Activated T-helper 1 cell treated with anti-CD3 and anti-CD28 coated beads, Interleukin-12 subunit alpha, Interleukin-12 subunit beta, Interleukin-2, Interleukin-4 antibody, amounts not matched to agents 30 ng/mL and 10 ng/mL and 1 ng/mL, durations not matched to agents 14 hours and 24 hours and 36 hours (primary cell): ENCODE measurements at places on chromosomes 12 and 14. TPM values are rescaled to one million over a fixed set of nuclear protein-coding genes. Genes with fewer than 3 reads are reported as not detected.

GRCh38 chr12:13383379-13383778 is 186.9 kb downstream of the EMP1 start:
- H3K27ac ChIP-seq, result no peak overlapping the region
- H3K36me3 ChIP-seq, result no peaks in the 10 kb centered on the region
- no peak overlapping the region for H3K4me3 ChIP-seq
- DNase-seq, result no peak
- H3K4me1 ChIP-seq, result no peaks in the 10 kb centered on the region
- H3K27me3 ChIP-seq, result peaks cover 2% of the 10 kb centered on the region

Gene KRT78
- total RNA-seq, result not detected in 2 replicates

DNA sequence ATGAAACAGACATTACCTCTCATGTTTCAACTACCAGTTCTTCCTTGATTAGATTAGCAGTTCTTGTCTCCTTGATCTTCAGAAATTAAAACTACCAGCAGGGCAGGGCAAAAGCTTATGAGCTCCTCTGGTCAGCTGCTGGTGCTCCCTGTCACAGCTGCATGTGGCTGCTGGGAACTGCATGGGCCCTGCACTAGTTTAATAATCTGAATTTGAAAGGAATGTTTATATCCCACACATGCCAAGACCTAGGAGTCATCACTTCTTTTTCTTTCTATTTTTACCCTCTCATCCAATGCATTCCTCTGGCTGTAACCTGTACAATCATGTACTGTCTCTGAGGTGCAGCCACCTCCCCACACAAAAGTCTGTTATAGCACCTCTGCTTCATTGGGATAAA is 73.9 kb downstream of the ARMH4 start:
- H3K27ac ChIP-seq, result no peak overlapping the region
- H3K4me1 ChIP-seq, result peaks cover 9% of the 10 kb centered on the region
- no peaks in the 10 kb centered on the region for H3K36me3 ChIP-seq
- peaks cover 4% of the 10 kb centered on the region for H3K27me3 ChIP-seq

DNA sequence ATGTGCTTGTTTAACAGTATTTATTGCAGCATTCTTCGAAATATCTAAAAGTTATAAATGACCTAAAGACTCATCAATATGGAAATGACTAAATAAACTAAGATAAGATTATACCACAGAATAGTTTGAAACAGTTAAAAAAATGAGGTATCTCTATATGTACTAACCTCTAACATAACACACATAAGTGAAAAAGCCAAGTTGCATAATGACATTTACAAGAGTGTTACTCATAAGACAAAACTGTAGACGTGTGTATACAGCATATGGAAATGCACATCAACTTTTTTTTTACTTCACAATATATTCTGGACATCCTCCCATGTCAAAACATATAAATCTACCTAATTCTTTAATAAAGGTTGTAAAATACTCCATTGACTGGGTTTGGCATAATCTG is 22.8 kb downstream of the CPM start:
- peaks cover 5% of the 10 kb centered on the region for H3K36me3 ChIP-seq
- no peak for DNase-seq
- no peak overlapping the region for H3K27ac ChIP-seq
- no peaks in the 10 kb centered on the region for H3K27me3 ChIP-seq

- peak overlapping the region; percentile 73 for H3K4me3 ChIP-seq
- no peaks in the 10 kb centered on the region for H3K27me3 ChIP-seq
- H3K36me3 ChIP-seq, result peaks cover 10% of the 10 kb centered on the region
- H3K4me1 ChIP-seq, result peaks cover 58% of the 10 kb centered on the region
- peak overlapping the region; percentile 57 for H3K27ac ChIP-seq
- no peak for DNase-seq
These were observed 1.5 kb upstream of the RPAP3 start for GRCh38 chr12:47707355-47707754.

DNA sequence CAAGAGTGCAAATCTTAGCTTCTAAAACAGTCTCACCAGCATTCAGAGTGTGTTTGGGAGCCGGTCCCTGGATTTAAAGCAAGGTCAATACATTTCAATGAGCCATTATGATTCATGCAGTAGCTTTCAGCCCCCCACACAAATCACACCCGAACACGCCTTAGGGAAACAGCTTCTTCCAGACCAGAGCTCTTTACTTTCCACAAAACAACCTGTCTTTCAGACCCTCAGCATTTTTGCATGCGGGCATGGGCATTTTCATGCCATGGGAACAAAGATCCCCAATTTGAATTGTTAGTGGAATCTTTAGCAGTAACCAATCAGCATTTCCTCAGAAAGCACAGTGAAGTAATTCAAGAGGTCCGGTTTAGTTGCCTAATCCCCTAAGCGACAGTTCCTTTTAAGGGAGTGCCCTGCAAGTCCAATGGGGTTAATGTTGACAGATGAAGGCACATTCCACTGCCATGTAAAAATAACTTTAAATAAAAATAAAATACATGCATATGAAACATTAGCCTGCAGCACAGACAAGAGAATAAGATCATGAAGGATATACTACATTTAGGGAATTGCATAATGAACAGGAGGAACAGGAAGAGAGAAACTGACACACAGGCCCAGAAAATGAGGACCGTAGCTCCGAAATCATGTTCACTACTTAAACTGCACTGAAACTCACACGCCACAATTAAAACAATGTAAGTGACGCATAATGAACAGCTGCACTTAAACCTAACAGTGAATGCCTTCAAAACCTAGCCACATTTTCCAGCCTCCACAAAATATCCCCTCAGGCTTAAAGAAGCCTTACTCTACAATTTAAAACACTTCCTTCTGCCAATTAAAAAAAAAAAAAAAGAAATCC is 4.0 kb downstream of the VPS37B start:
- H3K27me3 ChIP-seq, result peaks cover 5% of the 10 kb centered on the region
- H3K4me1 ChIP-seq, result peaks cover 84% of the 10 kb centered on the region
- H3K27ac ChIP-seq, result no peak overlapping the region
- no peak overlapping the region for H3K4me3 ChIP-seq

DNA sequence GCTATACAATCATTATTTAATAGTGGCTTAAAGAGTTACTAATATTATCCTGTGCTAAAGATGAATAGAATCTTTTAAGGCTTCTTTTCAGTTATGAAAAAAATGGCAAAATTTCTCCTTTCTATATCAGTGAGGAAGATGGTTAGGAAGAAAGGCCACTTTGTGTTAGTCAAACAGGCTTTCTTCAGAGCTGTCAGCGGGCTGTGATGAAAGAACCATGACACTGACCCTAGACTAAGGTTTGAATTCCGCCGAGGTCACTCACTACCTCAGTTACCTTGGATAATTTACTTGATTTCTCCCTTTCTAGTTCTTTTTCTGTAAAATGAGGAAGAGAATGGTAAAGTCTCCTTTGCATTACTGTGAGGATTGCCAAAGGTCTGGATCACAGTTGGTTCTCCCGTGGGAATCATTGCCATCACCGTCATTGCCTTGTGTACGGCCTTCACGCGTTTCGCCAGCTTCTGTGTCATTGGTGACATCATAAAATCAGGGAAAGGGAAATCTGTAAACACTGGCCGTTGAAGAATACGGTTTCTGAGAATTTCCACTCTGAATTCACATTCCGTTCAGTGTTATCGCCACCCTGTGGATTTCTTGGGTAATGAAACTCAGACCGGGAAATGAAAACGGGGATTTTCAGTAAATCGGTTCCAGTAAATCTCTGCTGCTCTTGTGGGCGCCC is 26.7 kb upstream of the YBX3 start:
- peaks cover 36% of the 10 kb centered on the region for H3K4me1 ChIP-seq
- H3K4me3 ChIP-seq, result peak overlapping the region; percentile 62
- peak; percentile 66 for DNase-seq
- peaks cover 2% of the 10 kb centered on the region for H3K36me3 ChIP-seq
- peaks cover 24% of the 10 kb centered on the region for H3K27me3 ChIP-seq

Gene PLEKHG7
- not detected in 2 replicates for total RNA-seq

- H3K27me3 ChIP-seq, result no peaks in the 10 kb centered on the region
- H3K4me1 ChIP-seq, result no peaks in the 10 kb centered on the region
- peaks cover 40% of the 10 kb centered on the region for H3K36me3 ChIP-seq
These were observed 123.0 kb downstream of the ARID2 start for GRCh38 chr12:45852508-45852907.

Gene INSM2
- total RNA-seq, result not detected in 2 replicates

Gene SLC38A4
- not detected in 2 replicates for total RNA-seq

DNA sequence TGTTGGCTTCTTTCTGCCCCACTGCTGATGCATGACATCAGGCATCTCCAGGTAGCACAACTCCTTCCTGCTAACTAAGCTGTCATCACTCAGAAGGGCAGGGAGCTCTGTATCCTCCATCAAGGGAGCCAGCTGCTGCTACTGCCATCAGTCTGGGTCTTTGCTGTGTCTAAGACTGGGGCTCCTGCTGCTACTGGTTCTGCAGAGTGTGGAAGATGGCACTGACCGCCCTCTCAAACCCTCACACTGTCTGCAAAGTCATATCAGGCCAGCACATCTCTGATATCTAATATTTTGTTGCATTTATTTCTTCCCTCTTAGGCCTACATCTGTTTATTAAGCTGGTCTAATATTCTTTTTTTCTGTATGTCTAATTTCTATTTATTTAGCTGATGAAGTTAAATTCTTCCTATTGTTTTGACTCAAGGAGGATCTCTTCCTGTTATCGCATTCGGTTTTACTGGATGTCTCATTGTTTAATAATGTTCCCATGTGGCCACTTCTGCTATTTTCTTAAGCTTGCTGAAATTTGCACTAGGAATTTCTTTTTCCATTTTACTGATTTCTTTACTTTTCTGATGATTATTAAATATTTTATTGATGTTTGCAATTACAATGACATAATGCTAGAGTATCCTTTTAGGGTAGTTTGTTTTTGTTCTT is 7.6 kb upstream of the E2F7 start:
- H3K36me3 ChIP-seq, result no peaks in the 10 kb centered on the region
- no peaks in the 10 kb centered on the region for H3K4me1 ChIP-seq
- no peak overlapping the region for H3K4me3 ChIP-seq
- no peak overlapping the region for H3K27ac ChIP-seq
- DNase-seq, result no peak
- H3K27me3 ChIP-seq, result peaks cover 9% of the 10 kb centered on the region

DNA sequence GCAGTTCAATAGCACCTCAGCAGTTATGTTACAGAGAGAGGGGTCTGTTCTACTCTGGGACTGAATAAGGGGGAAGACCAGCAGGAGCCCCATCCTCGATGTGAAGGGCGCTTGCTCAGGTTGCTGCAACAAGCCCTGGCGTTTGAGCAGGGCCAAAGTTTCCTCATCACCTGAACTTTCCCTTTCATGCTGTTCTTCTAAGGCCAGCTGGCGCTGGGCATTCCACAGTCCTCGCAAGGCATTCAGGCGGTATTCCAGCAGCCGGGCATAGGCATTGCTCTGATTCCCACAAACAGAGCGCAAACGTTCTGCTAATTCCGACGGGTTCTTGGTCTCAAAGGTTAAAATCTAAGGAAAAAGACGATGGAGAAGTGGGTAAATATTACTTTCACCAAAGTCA is 62.8 kb downstream of the HECTD4 start:
- H3K4me1 ChIP-seq, result no peaks in the 10 kb centered on the region
- DNase-seq, result no peak
- no peak overlapping the region for H3K4me3 ChIP-seq
- no peak overlapping the region for H3K27ac ChIP-seq
- H3K36me3 ChIP-seq, result peaks cover 11% of the 10 kb centered on the region

DNA sequence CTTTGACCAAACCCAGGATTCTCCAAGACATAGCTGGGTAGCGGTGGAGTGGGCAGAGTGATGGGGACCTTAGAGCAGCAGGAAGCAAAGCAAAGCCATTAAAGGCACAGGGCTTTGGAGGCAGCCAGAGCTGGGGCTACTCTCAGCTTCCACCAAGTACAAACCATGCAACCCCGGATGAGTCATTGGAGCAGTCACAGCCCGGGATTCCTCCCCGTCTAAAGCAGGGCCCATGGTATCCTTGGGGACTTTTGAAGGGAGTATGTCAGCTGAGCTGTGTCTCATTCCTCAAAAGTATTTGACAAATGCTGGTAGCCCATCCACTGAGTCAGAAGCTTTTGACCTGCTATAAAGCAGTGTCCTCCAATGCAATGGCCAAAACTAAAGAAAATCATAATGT is 9.7 kb upstream of the IFI27 start:
- H3K27me3 ChIP-seq, result no peaks in the 10 kb centered on the region
- H3K27ac ChIP-seq, result no peak overlapping the region
- H3K36me3 ChIP-seq, result peaks cover 2% of the 10 kb centered on the region
- no peak overlapping the region for H3K4me3 ChIP-seq
- no peak for DNase-seq

Gene CD4
- 311 TPM in 2 replicates for total RNA-seq

Gene LRRC10
- total RNA-seq, result not detected in 2 replicates

DNA sequence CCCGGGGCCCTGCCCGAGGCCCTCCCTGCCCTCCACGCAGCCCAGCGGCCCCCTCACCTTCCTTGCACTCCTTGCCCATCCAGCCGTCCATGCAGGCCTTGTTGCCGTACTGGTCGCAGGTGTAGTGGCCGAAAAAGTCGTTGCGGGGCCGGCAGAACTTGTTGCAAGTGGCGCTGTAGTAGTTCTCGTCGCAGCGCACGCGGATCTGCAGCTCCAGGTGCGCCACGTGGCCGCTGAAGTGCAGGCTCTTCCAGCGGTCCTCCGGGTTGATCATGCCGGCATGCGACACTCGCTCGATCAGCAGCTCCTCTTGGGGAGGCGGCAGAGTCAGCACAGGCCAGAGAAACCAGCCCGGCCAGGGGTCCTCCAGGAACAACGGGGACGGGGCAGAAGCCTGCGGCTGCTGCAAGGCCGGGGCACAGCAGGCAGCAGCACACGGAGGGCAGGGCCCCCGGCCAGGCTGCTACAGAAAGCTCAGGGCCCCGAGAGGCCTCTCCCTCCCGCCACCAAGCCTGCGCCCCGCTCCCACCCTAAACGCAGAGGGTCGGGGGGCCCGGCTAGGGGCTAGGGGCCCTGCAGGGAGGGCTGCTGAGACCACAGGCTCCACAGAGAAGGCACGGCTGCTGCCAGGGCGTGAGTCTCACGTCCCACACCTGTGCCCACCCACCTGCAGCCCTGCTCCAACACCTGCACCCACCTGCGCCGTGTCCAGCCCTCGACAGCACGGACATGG is 12.7 kb downstream of the JAG2 start:
- H3K36me3 ChIP-seq, result no peaks in the 10 kb centered on the region
- no peak overlapping the region for H3K4me3 ChIP-seq
- H3K4me1 ChIP-seq, result no peaks in the 10 kb centered on the region

GRCh38 chr12:79514730-79515529 is 175.8 kb downstream of the PAWR start:
- no peak for DNase-seq
- no peak overlapping the region for H3K27ac ChIP-seq
- H3K4me1 ChIP-seq, result no peaks in the 10 kb centered on the region

GRCh38 chr12:130787445-130788410 is 51.3 kb downstream of the STX2 start:
- H3K27ac ChIP-seq, result no peak overlapping the region
- no peaks in the 10 kb centered on the region for H3K27me3 ChIP-seq
- H3K4me1 ChIP-seq, result no peaks in the 10 kb centered on the region
- H3K36me3 ChIP-seq, result peaks cover 10% of the 10 kb centered on the region

Gene LYZ
- not detected in 2 replicates for total RNA-seq

GRCh38 chr12:65123435-65124063 is 2.4 kb upstream of the WIF1 start:
- no peaks in the 10 kb centered on the region for H3K4me1 ChIP-seq
- DNase-seq, result no peak
- no peak overlapping the region for H3K27ac ChIP-seq

Gene LRRK2
- total RNA-seq, result not detected in 2 replicates

- H3K4me1 ChIP-seq, result peaks cover 8% of the 10 kb centered on the region
- H3K36me3 ChIP-seq, result peaks cover 2% of the 10 kb centered on the region
- H3K4me3 ChIP-seq, result no peak overlapping the region
- H3K27ac ChIP-seq, result no peak overlapping the region
- peaks cover 57% of the 10 kb centered on the region for H3K27me3 ChIP-seq
These were observed 7.0 kb downstream of the FOXA1 start for GRCh38 chr14:37587881-37588666.

Gene ADCY4
- 0.93 and 1.5 TPM in 2 replicates for total RNA-seq

Gene TMEM233
- total RNA-seq, result not detected in 2 replicates

- H3K4me3 ChIP-seq, result no peak overlapping the region
- H3K36me3 ChIP-seq, result no peaks in the 10 kb centered on the region
- no peak for DNase-seq
These were observed 13.2 kb downstream of the CLEC4E start for GRCh38 chr12:8527250-8528130.
